ENCODE measurements at places on chromosomes 5 and 9.

DNA sequence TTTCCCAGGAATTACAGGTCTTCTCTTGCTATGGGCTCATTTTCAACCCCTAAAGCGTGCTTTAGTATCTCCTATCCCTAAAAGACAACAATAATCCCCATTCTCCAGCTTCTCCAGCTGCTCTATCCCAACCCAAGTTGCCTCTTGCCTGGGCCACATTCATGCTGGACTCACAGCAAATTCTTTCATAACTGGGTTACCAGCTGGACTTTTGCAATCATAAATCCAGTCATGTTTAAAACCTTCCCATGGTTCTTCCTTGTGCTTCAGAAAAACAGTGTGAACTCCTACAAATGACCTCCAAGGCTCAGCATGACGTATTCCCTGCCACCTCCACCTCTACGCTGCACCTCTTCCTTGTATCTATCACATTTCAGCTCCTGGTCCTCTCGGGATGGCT is 346.9 kb downstream of the GADD45G start:
- DNase-seq = no peak

- DNase-seq = no peak
Measured at GRCh38 chr9:98883276-98883675, 60.4 kb upstream of the COL15A1 start.

DNA sequence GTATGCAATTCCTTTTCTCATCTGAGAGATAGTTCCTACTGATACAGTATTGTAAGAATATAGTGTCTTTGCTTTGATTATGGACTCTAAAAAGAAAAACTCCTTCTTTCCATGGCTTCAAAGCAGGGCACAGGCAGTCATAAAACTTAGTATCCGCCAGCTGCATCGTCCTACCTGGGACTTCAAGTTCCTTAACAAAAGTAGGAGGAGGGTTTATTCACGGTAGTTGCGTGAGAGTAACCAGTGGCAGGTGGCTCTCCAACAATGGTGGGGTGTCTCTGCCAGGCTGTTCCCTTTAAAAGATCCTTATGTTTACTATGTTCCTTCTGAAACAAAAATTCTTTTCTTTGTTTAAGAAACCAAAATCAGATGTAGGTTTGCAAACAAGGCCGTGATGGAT is 173.5 kb upstream of the DMAC1 start:
- no peak for DNase-seq

DNA sequence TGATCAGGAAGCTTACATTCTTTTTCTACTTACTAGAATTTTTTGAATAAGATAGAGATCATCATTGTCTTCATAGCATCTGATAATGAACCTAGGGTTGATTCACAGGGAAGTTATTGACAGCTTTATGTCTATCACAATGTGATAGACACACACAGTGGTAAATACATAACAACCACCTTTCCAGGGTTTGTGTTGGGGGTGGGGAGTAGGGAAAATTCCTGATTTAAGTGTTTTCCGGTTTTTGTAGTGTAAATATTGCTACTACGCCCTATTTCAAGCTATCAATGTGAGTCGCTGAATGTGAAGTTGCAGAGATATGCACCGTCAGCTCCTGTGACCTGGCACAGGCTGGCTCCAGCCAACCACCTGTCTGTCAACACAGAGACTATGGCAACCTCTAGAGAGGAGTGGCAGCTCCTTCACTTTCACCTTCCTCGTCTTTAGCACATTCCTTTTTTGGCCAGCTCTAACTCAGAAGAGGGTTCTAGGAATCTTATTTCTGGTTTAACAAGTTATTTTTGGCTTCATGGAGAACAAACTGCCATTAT is 224.9 kb downstream of the MAT2B start:
- no peak for DNase-seq

- DNase-seq = no peak
Measured at GRCh38 chr9:80030801-80031200, 459.0 kb downstream of the TLE4 start.

GRCh38 chr9:69174616-69175463 is 763 bp downstream of the TJP2 start:
- peak; percentile 76 for DNase-seq

- DNase-seq = no peak
Measured at GRCh38 chr9:16197578-16198370, 644.9 kb downstream of the CCDC171 start.

- no peak for DNase-seq
Measured at GRCh38 chr9:112349008-112349333, 15.6 kb upstream of the PTBP3 start.

DNA sequence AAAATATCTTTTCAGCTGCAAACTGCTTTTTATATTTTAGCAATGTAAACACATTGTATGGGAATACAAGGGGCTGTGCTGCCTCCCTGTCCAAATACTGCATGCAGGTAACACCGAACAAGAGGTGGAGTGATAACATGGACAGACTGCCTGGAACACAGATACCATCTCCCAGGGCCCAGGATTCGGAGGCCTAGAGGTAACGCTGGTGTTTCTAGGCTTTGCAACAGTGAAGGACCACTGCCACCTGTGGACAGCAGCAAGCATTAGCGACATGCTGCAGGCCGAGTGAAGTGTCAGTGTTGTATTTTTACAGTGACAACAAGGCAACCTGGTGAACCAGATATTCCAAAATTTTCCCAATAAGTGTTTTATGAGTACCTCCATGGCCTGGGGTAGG is 379.1 kb downstream of the DMRT2 start:
- no peak for DNase-seq

DNA sequence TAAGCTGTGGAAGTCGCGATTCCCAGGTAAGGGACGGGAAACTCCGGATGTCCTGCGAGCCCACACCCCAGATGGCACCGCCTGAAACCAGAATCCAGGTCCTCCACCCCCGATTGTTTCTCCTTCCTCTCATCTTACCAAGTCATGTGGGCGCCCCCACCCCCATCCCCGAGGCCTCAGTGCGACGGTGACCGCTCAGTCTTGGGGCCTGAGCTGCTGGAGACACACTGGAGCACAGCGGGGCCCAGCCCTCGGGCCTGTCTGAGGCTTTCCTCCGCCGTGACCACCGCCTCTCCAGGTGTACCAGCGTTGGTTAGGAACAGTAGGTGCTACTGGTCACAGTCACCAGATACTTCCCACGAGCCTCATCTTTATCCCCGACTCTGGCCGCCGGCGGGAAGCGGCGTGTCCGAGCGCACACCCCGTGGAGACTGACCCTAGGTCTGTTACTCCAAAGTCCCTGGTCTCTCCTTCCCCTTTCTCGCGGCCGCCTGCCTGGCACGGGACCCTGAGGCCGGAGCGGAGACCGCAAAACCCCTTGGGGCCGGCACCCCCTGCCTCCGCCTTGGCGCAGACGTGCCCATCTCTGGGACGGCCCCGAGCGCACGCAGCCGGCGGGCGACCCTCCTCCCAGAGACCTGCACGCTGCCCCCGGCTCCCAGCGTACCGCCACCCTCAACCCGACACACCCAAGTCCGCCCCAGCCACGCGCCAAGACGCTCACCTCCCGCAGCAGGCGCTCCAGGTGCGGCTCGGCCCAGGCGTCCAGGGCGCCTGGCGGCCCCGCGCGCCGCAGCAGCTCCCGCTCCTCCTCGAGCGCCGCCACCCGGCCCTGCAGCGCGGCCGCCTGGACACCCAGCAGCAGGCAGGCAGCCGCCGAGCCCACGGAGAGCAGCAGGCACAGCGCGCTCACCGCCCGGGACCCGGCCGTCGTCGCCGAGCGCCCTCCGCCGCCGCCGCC is 733 bp downstream of the COL23A1 start:
- DNase-seq = no peak

GRCh38 chr9:80871596-80871995 is 817.8 kb downstream of the TLE1 start:
- no peak for DNase-seq

DNA sequence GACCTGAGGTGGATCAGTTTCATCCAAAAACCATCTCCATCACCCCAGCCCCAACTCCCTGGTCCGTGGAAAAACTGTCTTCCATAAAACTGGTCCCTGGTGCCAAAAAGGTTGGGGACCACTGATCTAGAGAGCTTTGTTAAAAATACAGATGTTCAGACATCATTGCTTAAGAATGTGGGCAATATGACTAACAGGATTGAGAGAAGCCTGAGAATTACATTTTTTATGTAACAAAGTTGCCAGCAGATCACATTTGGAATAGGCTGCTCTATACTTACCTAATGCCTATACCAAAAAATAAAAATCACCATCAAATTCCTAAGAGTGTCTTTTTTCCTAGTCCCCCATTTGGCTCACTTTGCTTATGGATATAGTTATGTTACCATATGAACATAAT is 143.3 kb downstream of the RAPGEF6 start:
- DNase-seq = no peak

GRCh38 chr9:68507130-68507805 is 33.4 kb downstream of the TMEM252 start:
- DNase-seq = peak; percentile 19

- no peak for DNase-seq
Measured at GRCh38 chr5:151665613-151666012, 21.1 kb downstream of the SPARC start.

DNA sequence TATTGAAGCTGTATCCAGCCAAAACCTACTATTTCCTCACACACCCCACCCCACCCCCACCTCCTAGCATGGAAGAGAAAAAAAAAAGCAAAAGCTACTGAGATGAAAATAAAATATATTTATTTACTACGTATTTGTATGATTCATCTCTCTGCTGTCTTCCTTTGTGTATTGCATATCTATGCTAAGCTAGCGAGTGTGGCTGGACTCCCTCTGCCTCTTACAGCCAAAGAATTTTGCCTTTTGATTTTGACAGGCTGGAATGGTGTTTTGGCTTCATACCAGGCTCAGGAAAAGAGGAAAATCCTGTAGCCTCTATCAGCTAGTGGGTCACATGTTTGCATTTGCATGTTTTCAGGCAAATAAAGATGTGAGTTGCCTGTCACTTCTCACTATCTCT is 2.2 kb downstream of the ABLIM3 start:
- DNase-seq = no peak

DNA sequence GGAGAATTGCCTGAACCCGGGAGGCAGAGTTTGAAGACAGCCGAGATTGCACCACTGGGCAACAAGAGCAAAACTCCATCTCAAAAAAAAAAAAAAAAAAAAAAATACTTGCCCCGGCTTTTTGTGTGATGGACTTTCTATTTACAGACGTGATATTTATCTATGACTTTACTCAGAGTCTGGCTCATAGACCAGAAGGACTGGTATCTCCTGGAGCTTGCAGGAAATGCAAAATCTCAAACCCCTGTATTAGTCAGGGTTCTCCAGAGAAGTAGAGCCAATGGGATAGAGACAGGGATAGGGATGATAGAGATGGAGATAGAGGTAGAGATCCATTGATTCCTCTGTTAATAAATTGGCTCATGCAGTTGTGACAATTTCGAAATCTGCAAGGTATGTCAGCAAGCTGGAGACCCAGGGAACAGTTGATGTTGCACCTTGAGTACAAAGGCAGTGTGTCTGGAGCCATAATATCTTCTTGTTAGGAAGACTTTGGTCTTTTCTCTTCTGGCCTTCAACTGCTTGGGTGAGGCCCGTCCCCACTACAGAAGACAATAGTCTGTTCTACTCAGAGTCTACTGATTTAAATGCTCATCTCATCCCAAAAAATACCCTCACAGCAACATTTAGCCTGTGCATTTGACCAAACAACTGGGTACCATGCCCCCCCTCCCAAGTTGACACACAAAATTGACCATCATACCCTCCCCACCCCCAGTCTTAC is 195.4 kb upstream of the MSX2 start:
- DNase-seq = no peak

DNA sequence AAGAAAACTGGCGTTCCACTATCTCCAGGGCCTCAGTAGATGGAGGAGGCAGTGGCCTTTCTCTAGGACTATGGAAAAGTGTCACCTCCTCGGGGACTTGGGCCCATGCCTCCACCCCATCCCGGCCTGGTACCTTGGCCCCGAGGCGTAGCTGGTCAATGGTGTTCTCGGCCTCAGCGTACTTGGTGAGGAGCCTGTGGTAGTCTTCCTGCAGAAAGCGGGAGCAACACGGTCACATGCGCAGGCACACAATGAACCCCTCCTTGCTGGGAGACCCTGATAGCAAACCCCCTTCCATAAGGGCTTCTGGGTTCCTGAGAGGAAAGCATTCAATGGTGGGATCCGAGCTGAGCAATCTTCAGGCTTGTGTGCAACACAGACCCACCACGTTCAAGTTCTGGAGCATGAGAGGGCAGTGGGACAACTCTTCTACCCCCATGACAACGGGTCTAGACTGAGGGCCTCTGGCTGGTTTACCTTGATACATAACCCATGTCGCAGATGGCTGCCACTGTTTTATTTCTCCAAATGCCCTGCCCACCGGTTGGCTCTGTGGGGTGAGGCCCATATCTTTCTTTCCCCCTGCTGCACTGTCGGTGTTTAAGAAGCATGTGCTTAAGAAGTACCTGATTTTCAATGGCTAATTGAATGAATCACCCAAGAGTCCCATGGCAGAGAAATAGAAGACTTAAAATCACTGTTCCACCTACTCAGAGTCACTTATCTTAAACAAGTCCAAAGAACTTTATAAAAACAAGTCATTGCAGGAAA is 13.6 kb downstream of the AKNA start:
- no peak for DNase-seq

DNA sequence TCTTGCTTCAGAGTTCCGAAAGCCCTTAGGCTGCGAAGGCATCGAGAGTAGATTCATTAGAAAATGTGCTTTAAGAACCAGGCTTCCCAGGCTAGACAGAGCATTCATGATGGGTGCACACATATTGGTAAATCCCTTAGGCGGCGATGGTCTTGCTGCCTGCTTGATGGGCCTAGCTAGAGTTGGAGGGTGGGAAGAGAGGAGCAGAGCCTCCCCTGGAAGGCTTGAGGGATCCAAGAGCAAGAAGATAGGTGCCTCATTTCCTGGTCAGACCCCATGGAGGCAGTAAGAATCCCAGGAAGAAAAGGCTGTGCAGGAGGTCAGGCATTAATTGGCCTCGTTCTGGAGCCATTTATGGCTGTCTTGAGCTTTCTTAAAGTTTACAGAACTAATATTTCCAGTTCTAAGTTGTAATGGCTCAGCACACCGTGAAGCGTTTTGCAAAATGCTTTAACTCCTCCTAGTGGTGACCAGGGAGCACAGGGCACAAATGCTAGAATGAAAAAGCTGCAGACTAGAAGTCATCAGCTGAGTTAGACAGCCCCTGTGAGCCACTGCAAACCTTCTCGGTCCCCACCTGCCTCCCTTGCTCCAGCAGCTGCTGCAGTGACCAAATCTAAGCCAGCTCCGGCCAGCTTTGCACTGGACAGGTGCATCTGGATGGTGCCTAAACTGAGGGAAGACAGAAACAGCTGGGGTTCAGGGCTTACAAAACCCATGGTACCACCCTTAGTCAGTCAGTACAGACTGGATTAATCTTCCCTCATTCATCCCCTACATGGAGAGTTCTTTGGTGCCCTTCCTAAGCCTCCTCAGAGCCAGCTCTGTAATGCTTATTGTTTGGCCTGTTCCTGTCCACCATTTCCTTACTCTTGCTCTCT is 14.7 kb downstream of the SLC45A2 start:
- DNase-seq = peak; percentile 66

DNA sequence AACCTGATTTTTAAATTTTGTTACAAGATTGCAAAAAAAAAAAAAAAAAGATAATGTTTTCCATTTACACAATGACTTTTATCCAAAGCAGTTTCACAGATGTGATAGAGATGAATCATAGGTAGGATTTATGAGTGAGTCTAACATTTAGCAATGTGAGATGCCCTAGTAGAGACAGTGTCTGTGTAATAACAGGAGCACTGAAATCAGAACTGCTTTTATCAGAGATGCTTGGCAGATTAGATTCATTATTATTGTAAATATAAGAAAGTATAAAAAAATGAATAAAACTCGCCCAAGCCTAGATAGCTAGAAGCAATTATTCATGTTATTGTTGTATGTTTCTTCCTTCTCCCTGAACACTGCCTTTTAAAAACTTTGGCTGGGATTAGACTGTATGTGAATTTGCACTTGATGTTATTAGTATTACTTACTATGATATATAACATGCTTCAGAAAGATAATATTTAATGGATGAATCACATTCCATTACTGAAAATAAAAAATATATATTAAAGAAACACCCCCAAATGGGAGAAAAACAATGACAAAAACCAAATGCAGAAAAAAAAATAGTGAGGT is 567.3 kb upstream of the KLF4 start:
- no peak for DNase-seq
